Stimulated activated CD4-positive, alpha-beta T cell treated with anti-CD3 and anti-CD28 coated beads, TNF-alpha, amount 100 ng/mL, for 48 hours (primary cell): ENCODE measurements at places on chromosomes 7 and 10.
A peak's percentile ranks its signal among the peaks of the same experiment; 100 is the strongest.

- no peak for DNase-seq
These were observed 425.7 kb upstream of the SEMA3D start for GRCh38 chr7:85612514-85612913.

DNA sequence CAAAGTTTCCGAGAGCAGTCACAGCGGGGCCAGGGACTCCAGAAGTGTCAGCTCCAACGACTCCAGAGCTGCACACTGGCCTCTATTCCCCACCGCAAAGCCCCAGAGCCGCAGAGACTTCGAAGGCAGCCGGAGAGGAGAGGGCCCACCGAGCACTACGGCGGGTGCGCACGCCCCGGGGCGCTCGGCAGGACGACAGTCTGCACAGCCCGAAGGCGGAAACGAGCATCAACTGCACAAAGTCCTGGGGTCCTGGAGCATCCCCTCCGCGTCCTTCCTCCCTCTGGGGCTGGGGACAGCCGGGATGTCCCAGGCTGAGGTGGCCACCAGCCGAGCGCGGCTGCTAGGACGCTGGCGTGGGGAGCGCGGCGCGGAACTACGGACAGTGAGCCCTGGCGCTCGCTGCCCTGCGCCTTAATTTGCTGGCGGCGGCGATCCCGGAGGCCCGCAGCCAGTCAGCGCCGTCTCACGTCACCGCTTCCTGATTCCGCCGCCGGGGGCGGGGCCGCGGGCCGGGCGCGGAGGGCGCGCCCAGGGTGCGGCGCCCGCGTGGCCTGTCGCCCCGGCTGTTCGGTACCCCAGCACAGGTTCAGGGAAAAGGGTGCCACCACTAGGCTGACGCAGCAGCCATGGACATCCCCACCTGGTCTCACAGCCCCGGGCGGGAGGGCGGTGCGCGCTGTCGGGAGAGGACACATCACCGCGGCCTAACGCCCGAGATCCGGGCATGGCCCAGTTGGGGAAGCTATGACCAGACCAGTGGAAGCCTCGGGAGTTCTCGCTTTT is at the start of gene TBX20:
Gene TBX20, minus strand, starts transcription at position 391 of the 786 bp plus-strand sequence. CDS start 480 bp downstream, outside the sequence.
- DNase-seq = peak; percentile 29

DNA sequence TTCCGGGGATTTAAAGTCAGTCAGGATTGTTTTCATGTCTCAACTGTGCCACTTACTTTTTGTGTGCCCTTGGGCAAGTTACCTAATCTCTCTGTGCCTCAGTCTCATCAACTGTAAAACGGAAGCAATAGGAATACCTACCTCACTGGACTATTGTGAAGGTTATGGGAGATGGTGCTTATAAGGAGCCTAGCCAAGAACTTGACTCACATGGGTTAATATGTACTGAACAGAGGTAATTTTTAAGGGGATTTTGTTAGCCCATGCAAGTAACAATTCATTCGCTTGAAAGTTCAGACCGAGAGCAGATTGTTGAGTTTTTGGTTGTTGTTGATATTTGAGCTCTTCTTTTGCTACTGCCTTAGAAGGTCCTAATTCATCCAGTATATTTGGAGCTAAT is 202.9 kb downstream of the ZNF365 start:
- no peak for DNase-seq

DNA sequence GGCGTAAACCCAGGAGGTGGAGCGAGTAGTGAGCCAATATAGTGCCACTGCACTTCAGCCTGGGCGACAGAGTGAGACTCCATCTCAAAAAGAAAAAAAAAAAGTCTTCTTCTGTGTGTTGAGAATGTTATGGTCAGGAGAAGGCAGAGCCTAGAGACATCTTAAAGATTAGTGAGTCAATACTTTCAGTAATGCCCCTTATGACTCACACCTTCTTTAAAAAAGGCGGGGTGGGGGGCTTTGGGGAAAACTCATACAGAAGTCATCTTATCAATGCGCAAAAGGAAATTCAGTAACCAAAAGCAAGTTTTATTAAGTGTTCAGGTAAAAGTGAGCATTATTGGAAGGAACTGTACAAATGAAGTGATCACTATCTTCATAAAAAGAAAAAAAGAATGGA is 1369.8 kb upstream of the LRRTM3 start:
- no peak for DNase-seq

- no peak for DNase-seq
These were observed 99.1 kb downstream of the ALOX5 start for GRCh38 chr10:45473126-45473525.

- DNase-seq = no peak
These were observed 252.8 kb downstream of the TRIL start for GRCh38 chr7:28705350-28705749.

DNA sequence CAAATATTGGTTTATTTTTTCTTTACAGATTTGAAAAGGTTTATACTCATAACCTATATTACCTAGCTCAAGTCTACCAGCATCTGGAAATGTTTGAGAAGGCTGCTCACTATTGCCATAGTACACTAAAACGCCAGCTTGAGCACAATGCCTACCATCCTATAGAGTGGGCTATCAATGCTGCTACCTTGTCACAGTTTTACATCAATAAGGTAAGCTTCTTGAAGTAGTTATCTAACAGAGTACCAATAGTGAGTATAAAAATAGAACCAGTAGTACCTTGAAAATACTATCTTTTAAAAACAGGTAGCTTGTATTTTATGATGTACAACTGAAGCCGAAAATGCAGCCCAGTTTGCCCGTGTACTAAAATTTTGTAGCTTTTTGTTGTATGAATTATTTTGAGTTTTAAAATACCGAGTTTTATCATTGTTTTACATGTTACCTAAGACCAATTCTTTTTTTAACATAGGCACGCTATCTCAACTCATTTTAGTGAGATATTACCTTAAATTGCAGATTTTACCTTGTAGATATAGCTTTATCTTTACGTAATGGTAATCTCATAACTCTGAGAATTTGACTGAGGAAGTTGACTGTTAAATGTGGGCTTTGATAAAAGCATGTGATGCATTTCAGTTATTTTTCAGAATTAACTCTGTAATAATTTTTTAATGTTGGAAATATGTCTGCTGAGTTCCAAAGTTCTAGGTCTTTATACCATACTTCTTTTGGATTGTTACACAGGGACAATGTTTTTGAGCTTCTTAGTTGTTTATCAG is 17.3 kb downstream of the KIFBP start:
- DNase-seq = no peak

DNA sequence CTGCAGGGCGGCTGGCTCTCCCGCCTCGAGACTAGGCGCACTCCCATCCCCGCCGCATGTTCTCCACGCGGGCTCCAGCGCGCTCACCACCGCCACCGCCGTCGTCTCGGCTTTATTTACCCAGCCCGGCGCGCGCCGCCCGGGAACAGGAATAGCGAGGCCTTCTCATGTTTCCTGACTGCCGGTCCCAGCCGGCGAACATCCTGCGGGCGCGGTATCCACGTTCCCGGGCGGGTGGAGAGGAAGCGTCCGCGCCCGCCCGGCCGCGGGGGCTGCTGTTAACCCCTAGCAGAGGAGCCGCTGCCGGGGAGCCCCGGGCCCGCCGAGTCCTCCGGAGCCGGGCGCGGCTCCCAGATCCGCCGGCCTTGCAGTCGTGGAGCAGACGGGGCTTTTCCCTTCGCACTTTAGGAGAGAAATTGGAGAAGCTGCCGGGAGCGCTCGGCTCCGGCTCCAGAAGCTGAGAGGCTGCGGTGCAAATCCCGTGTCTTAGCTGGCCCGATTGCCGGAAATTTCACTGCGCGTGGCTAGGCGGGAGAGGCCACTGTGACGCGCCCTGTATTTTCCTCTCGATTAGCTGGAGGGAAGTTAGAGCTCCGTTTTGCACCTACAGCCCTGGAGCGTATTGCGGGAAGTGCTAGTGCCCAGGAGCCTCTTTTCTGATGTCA is at the start of gene MKX:
Gene MKX, minus strand, starts transcription at position 88 of the 665 bp plus-strand sequence. CDS start 2,404 bp downstream, outside the sequence.
- no peak for DNase-seq

GRCh38 chr10:68861253-68861652 is 33.9 kb downstream of the STOX1 start:
- no peak for DNase-seq

DNA sequence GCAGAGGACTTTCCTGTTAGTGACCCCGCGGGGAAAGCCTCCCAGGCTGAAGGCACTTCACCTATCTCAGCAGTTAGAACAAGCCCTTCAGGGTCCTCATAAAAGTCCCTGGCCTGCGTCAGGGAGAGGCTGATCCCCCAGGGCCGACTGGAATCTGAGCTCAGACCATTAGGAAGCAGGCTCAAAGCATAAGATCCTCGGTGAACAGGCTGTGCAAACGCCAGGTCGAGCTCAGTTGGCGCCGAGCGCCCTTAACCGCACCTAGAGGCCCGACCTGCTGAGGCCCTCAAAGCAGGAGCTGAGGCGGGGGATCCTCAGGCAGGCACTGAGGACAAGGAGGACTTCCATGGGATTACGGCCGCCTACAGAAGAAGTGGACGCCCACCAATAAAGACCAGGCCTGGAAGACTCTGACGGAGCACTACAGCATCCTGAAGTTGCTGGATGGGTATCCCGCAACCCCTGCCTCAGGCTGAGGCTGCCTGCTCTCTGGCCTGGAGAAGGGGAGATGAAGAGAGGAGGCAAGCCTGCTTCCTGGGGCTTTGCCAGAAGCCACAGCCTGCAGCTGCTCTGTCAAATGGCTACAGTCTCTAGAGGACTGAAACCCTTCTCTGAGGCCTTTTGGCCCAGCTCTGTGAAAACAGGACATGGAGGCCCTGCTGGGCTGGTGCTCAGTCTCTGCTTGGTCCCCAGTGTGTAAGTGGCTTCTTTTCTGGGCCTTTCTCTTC is 29.9 kb downstream of the LIPJ start:
- DNase-seq = no peak

- DNase-seq = no peak
These were observed 81.3 kb downstream of the NAMPT start for GRCh38 chr7:106203473-106203872.

GRCh38 chr10:70320751-70321150 is 36.9 kb upstream of the NPFFR1 start:
- DNase-seq = no peak

- no peak for DNase-seq
These were observed 92.6 kb upstream of the KIF5B start for GRCh38 chr10:32148864-32149251.

GRCh38 chr7:71558806-71559613 is 427.1 kb downstream of the GALNT17 start:
- DNase-seq = no peak

- no peak for DNase-seq
These were observed 213.5 kb downstream of the PTPRN2 start for GRCh38 chr7:158374146-158374545.
